ENCODE measurements at places on chromosomes 5 and 9.

DNA sequence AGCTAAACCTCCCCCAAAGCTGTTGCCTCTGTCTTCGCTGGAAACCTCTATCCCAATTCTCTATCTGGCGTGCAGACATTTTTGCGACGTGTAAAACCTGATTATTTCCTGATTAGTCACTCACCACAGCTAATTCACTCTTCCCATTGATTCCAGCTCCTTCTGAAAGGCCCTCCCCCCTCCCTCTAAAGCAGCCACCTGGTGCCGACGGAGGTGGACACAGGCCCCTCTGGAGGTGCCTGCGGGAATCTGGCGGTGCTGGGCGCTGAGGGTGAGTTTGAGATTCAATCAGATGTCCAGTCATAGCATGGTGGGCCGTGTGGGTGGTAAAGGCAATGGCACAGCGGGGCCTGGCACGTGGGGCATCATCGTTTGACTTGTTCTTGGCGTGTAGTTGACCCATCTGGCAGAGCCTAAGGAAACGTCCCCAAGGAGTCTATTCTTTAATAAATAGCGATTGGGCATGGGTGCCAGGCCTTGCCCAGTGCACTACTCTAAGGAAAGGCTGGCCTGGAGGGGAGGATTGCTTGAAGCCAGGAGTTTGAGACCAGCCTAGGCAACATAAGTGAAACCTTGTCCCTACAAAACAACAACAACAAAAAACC lies 271.1 kb upstream of the MVB12B start:
- no peak for DNase-seq

- no peak for DNase-seq
Observed at GRCh38 chr5:96975656-96976055, 39.8 kb downstream of the LNPEP start.

DNA sequence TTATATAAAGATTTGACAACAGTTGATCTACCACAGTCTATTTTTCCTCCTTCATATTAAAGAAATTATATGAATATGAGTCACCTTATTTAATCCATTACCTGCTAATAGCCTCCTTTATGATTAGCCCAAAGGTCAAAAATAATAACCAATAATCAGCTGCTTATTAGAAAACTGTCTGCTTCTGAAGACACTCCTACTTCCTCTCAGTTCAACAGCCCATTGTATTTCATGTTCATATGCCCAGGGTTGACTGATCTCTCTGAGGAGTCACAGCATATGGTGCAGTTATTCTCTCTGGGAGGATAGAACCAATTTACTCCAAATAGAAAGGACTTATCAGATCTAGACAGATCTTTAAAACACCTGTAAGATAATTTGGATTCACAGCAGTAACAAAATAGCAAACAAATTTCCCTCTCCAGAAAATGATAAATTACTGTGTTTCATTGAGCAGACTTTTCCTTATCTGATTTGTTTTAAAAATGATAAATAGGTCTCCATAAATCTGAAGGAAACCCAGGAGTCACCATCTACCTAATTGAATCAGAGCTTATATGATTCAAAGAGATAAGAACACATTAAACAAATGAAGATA lies 180.4 kb upstream of the ITGA1 start:
- DNase-seq = no peak

- no peak for DNase-seq
Observed at GRCh38 chr9:91178281-91179236, 183.2 kb downstream of the AUH start.

GRCh38 chr5:81021951-81022687 lies 62.0 kb downstream of the RASGRF2 start:
- DNase-seq = no peak

DNA sequence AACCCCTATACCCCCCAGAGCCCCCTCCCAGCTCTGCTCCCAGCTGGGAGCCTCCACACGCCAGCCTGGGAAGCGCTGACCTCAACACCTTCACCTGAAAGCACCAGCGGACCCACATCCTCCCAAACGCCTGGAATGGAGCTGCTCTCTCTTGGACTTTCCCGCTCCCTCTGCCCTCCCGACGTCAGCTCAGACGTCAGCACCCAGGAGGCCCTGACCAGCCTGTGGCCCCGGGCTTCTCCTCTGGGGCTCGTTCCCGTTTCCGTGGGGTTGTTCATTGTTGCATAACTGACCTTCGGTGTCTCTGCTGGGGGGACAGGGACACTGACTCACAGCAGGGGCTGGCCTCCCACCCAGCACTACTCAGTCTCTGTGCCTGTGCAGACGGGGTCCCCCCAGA lies 35.0 kb upstream of the SLC6A3 start:
- DNase-seq = no peak

- no peak for DNase-seq
Observed at GRCh38 chr5:609506-609905, 2.6 kb upstream of the CEP72 start.

DNA sequence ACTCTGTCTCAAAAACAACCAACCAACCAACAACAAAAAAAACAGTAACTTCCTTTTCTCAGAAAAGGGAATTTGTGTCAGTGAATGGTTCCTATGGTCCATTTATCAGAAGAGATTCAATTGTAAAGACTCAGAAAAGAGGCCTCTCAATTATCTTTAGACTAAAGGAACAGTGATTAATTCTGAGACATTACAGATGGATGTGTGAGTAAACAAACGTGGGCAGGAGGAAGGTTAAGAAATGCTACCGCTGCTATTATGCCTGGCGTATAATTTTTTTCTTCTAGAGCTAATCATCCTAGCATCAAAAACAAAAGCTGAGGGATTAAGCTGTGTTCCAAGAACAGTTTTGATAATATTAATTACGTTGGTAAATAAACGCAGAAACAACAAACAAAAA lies 52.9 kb upstream of the JMY start:
- DNase-seq = no peak

Data from RKO (cell line).